ENCODE measurements at places on chromosomes 4 and X. TPM values are rescaled to one million over a fixed set of nuclear protein-coding genes. Genes with fewer than 3 reads are reported as not detected.

CT45A10 gene
- not detected for total RNA-seq

NSG1 gene
- total RNA-seq, result 15.3 TPM

ITM2A gene
- 106 TPM for total RNA-seq

MTNR1A gene
- total RNA-seq, result not detected

CT45A1 gene
- not detected for total RNA-seq

EDNRA gene
- total RNA-seq, result 3.5 TPM

P2RY8 gene
- total RNA-seq, result 3.1 TPM

PIR gene
- 54.7 TPM for total RNA-seq

GUCY2F gene
- not detected for total RNA-seq

SOD3 gene
- total RNA-seq, result 65.7 TPM

TMEM156 gene
- total RNA-seq, result not detected

POLN gene
- total RNA-seq, result 4.8 TPM

CAPN6 gene
- 5.4 TPM for total RNA-seq

SSX4B gene
- total RNA-seq, result not detected

FRMPD3 gene
- not detected for total RNA-seq

GASK1B gene
- total RNA-seq, result 77.4 TPM

KLHL4 gene
- total RNA-seq, result 1.6 TPM

RTL9 gene
- total RNA-seq, result 0.46 TPM

Data from omental fat pad (tissue), 4 donors.